ENCODE measurements at places on chromosomes 12 and 14.

DNA sequence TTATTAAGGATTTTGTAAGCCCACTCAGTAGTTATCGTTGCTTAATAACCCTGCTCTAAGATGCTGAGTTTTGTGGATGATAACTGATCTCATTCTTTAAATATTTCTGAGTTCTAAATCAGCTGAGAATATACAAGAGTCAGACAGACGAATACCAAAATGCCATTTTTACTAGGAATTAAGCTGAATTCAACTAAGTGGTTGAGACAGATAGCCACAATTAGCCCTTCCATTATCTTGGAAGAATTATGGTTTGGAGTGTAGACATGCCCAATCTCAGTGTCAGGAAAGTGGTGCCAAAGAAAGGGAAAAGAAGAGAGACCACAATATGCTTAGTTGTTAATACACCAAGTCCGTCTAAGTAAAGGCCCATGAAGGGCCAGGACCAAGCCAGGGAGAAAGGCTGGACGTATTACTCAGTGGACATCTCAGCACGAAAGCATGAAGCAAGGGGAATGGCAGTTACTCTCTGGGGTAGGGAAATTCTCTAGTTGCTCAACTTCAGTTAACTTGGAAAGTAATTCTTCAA lies 58.6 kb downstream of the KCNA5 start:
- no peak for DNase-seq

- peak; percentile 87 for DNase-seq
These were observed 36.1 kb downstream of the BAZ2A start for GRCh38 chr12:56593909-56594621.

- no peak for DNase-seq
These were observed 45.1 kb upstream of the PRPF39 start for GRCh38 chr14:45038865-45039264.

DNA sequence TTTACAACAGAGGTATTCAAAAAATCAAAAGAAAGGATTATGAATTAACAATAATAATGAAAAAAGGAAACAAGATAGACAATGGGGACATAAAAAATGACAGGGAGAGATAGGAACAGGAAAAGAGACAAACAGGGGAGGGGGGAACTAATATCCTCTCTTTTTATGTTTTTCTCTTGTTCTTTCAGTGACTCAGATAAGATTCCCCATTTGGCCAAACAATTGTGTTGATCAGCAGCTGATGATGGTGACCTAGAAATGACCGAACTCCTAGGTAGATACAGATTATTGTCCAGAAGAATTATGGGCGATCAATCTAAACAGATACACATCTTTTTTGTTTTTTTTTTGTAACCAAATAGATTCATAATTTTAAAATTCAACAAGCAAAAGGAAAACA lies 1277.2 kb upstream of the FLRT2 start:
- no peak for DNase-seq

DNA sequence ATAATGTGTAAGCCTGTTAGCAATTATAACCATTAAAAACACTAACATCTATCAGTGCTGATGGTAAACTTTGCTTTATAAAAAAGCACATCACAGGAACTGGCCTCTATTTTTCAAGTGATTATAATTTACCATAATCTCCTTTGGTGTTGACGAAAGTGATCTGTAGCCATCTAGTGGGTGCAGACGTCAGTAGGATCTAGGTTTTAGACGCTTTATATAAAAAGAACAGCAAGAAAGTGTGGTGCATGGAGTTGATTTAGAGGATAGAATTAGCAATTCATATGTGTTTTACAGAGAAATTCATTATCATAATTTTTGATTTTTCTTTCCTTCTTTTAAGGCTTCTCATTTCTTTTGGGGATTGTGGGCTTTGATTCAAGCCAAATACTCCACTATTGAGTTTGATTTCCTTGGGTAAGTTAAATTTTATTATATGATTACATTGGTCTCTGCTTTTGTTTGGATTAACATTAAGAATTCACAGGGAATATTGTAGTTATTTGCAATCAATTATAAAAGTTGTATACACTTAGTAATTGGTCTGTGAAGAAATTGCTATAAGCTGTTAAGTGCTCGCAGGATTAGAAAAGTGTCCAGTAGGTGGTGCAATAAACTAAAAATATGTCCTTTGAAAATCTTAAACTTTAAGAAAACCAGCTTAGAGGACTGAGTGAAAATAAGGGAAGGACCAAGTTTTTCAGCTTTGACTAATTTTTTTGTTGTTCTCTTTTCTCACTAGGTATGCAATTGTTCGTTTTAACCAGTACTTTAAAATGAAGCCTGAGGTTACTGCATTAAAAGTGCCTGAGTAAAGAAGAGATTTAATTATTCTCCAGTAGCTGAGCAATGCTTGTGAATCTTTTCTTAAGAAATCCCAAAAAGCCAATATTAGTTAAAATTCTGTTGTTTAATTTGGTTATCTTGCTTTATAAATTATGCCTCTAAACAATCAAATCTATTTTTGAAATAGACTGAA lies 59.5 kb downstream of the ETNK1 start:
- no peak for DNase-seq
